ENCODE measurements at places on chromosomes 12 and 14.

DNA sequence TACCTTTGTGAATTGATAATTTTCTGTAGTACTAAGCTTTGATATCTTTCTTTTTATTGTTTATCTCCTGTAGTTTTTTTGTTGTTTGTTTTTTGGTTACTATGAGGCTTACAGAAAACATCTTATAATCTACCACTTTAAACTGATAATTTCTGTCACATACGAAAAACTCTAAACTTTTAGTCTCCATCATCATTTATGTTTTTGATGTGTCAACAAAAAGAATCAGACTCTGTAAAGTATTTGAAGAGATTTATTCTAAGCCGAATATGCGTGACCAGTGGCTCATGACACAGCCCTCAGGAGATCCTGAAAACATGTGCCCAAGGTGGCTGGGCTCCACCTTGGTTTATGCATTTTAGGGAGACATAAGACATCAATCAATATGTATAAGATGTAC, 167.1 kb upstream of the ARHGAP5 start:
- DNase-seq = no peak

GRCh38 chr14:57736391-57736790, 129.5 kb downstream of the SLC35F4 start:
- DNase-seq = no peak

GRCh38 chr12:107598906-107599305, 86.7 kb upstream of the PWP1 start:
- DNase-seq = no peak

DNA sequence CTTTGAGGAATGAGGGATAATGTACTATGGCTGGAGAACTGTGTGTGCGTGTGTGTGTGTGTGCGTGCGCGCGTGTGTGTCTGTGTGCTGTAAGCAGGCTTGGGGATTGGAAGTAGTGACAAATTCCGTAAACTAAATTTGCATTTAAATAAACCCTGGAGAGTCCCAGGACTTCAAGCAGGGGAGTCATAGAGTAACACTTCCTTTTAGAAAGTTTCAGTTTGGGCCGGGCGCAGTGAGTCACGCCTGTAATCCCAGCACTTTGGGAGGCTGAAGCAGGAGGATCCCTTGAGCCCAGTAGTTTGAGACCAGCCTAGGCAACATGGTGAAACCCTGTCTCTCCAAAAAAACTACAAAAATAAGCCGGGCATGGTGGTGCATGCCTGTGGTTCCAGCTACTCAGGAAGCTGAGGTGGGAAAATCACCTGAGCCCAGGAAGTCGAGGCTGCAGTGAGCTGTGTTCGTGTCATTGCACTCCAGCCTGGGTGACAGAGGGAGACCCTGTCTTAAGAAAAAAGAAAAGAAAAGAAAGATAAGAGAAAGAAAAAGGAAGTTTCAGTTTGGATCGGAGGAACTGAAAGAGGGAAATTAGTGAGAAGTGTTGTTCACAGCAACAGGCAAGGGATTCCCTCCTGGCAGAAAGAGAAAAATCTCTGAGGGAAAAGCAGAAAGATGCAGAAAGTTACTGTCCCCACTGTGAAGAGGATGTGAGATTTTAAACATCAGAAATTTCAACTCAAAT, 222.7 kb upstream of the SOX5 start:
- no peak for DNase-seq

Measured in BJ (cell line).